ENCODE measurements at places on chromosomes 3 and 15. TPM values are rescaled to one million over a fixed set of nuclear protein-coding genes. Genes with fewer than 3 reads are reported as not detected.

The TEX55 gene
- not detected for total RNA-seq

The GOLGA6A gene
- total RNA-seq = 0.42 TPM

The PRTG gene
- not detected for total RNA-seq

The ABCC5 gene
- 11.4 TPM for total RNA-seq

The SEMA3B gene
- total RNA-seq = 1.9 TPM

The IQCF5 gene
- not detected for total RNA-seq

The HLTF gene
- 3.3 TPM for total RNA-seq

The NR2E3 gene
- not detected for total RNA-seq

The CASR gene
- 0.03 TPM for total RNA-seq

The MRPL3 gene
- 37.6 TPM for total RNA-seq

The SPTSSB gene
- not detected for total RNA-seq

The LRRC31 gene
- not detected for total RNA-seq

The LRTM1 gene
- total RNA-seq = not detected

The ZNF620 gene
- total RNA-seq = 0.82 TPM

The DGKG gene
- total RNA-seq = not detected

The TGM5 gene
- total RNA-seq = not detected

All from CD4-positive, alpha-beta T cell (primary cell).